AG20443 (cell line): ENCODE measurements at places on chromosomes 2 and 18.

DNA sequence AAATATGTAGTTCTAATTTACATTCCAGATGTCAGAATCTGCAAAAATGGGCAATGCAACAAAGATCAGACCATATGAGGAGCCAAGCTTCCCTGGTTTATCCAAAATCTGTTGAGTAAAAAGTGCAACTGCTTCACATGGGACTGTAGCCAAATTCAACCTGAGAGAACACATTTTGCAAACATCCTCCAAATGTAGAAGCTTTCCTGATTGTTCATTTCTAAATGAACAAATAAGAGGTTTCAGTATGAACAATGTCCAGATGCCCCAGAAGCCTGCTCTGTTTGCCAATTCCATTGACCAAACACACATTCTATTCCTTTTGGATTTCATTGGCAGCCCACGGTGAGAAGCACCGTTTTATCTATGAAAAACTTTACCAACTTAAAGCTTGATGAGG is 117.9 kb upstream of the OSR1 start:
- DNase-seq: no peak

- peak; percentile 19 for DNase-seq
Observed at GRCh38 chr18:3451989-3452749, 2.2 kb downstream of the TGIF1 start.

GRCh38 chr2:22800412-22800811 is 584.6 kb upstream of the KLHL29 start:
- no peak for DNase-seq

GRCh38 chr18:12748671-12749070 is 45.8 kb downstream of the PSMG2 start:
- no peak for DNase-seq

DNA sequence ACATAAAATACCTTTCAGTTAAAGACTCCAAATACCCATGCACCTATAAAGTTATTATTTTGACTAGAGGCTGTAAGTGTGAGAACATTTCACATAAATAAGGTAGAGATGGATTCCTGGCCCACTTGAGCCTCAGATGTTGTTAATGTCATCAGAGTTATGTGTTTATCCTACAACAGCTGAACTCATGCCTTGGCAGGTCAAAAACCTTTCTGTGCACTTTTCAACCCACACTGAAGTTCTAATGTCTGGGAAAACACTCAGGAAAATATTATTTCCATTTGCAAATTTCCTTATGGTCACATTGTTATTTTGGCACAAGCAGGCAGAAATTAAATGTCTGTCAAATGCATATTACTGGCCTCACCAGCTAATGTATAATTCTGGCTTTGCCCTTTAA is 209.2 kb downstream of the LNPK start:
- no peak for DNase-seq
